ENCODE measurements at places on chromosomes 12 and 14.

DNA sequence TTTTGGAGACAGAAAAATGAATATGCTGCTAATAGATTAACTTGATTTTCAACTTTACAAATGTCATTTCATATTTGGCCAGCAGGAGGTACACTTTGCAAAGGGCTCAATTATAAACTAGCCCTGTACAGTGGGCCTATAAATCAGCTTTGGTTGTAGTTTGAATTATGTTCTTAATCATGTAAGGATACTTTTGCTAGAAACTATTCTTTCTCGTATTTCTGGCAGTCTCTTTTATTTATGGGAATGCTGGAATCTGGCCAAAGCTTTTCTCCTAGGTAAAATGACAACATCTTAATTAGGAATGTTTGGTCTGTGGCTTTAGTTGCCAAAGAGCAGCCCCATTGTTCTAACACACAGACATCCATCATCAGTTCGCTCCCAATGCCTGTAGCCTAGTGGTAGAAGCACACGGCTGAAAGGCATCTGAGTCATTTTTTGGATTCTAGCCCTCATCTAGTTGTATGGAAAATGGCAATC is 1322.3 kb upstream of the SEL1L start:
- DNase-seq: no peak

DNA sequence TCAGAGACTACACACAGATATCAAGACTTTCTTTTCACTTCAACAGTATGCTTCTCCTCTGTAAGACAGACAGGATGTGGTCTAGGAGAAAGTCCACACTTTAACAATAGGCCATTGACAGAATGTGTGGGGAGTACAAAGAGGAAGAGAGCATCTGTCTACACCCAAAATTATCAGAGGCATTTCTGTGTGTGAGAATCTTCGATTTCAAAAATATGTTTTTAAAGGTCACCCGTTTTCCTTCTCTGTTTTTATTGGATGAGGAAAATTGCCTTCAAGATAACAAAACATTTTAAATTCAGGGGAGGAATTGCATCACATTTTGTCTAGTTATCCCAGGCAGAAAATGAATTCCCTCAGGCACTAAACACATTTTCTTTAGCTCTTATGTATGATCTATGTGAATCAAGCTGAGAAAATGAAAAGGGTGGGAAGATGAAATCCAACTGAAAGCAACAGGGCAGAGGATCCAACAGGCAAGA is 16.4 kb downstream of the NAV3 start:
- no peak for DNase-seq

- no peak for DNase-seq
Measured at GRCh38 chr14:98014851-98015615, 1217.9 kb downstream of the VRK1 start.

GRCh38 chr12:24719293-24719721 is 229.6 kb downstream of the BCAT1 start:
- DNase-seq: no peak

- peak; percentile 46 for DNase-seq
Measured at GRCh38 chr14:95265106-95266094, 54.3 kb downstream of the CLMN start.

- DNase-seq: no peak
Measured at GRCh38 chr14:103762541-103762940, 46.9 kb downstream of the ZFYVE21 start.

GRCh38 chr12:131565267-131566015 is 145.4 kb upstream of the SFSWAP start:
- no peak for DNase-seq

DNA sequence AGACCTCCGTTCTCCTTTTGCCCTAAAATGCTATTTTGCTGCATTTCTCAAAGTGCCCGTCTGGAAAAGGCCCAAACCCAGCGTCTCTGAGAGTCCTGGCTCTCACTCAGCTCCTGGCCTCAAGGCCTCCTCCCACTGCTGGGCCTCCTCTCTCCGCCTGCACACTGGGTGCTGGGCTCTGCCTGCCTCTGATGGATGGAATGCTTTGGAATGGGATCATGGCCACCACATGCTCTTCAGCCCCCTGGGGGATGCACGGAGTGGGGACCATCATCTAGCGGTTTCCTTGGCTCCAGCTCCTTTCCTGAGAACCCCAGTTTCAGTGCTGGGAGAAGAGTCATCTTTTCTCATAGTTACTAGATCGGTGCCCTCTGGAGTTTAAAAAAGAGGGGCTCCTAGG is 65.2 kb downstream of the KDM2B start:
- no peak for DNase-seq

DNA sequence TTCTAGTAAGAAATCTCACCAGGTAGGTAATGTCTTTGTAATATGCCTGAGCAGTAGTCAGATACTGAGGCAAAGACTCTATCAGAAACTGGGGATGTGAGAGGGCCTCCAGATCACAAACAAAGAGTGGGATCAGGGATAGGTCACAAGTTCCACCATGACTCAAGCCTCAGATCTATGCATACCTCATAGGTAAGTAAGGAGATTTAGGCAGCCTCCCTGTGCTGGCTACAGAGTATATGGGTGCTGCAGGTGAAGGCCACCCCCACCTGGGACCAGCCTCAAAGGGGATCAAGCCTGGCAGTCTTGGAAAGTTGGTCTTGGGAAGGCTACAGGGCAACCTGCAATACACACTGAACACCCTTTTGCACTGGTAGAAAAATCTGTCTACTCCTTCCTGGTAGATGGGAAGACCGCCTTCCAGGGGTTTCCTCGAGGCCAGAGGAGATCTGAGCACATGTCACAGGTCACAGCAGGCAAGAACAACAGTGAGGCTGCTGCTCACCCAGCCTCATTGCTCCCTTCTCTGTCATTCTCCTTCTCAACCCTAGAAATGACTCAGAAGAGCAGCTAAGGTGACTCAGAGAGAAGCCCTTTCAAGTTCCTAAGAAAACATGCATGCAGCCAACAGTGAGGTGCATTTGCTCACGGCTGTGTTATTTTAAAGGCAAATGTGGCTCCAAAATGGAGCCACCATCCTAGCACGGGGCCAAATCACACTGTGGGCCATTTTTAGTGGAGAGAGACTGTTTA is 143.4 kb upstream of the CDKN3 start:
- DNase-seq: no peak

DNA sequence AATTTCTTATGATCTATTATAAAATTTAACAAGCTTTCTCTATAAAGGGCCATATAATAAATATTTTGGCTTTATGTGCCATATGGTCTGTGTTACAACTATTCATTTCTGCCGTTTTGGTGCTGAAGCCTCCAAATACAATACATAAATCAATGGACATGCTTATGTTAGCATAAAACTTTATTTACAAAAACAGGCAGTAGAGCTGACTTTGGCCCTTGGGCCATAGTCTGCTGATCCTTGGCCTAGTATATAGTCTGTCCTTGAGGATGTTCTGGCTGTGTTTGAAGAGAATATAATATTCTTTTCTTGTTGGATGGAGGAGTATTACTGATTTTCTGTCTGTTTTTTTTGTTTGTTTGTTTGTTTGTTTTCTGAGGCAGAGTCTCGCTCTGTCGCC is 81.6 kb downstream of the SPATS2 start:
- DNase-seq: no peak

DNA sequence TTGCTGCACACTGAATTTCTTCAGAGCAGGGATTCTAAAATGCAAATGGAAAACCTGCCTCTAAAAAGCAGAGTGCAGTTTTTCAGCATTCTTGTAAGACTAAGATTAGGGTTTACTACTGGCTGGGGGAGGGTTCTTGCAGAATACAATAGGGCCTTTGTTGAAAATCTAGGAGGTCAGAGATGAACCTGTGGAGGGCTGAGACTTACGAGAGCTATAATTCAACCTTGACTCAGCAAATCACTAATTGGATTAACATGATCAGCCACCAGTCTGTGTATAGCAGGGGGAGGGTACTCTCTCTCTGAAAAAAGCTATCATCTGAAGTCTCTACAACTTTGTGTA is 92.6 kb upstream of the HIF1A start:
- no peak for DNase-seq

DNA sequence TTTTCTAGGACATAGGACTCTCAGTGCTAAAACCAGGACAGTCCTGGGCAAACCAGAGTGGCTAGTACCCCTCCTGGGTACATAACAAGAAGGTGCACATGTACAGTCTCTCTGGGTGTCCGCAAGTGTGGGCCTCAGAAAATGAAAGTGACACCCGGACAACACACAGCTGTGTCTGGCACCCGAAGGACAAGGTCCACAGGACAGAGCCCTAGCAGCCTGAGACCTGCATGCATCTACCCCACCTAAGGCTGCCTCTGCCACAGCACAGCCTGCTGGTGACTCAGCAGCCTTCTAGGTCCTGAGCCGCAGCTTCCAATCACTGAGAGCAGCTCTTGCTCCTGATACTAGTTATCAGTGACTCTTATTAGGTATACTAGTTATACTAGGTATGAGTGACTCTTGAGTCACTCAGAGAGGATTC is 784.1 kb upstream of the TBX3 start:
- DNase-seq: no peak

- DNase-seq: no peak
Measured at GRCh38 chr14:20294636-20295035, 11.1 kb downstream of the TTC5 start.

GRCh38 chr12:98465950-98466602 is 49.3 kb upstream of the TMPO start:
- DNase-seq: no peak

GRCh38 chr12:77855548-77855947 is 24.9 kb downstream of the NAV3 start:
- DNase-seq: no peak

GRCh38 chr12:126534495-126534894 is 1469.3 kb downstream of the AACS start:
- DNase-seq: no peak

DNA sequence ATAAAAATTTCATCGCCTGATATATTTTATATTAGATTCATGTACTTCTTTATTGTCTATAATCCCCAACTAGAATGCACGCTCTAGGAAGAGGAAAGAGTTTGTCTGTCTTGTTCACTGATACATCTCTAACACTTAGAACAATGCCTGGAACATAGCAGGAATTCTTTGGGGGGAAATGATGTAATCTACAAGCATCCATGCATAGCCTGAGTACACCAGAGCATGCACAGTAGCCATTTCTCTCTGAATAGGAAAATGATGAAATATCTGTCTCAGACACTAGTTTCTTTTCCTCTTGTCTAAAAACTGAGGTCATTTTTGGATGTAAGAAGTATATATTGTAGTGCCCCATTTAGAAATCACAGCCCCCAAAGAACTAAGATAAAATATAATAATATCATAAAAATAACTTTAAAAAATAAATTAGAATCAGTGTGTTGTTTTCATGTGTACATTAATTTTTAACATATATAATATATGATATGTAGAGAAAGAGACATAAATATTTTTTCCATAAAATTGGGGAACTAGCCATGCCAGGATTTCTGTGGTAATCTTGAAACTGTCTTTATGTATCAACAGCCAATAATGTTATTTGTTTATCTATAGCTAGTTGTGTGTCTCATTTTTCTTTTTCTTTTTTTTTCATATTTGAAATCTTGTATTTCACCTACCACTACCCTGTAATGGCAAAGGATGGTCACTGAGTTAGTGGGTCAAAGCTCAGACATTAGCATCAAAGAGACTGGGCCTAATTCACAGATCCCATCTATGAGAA is 155.6 kb upstream of the TMCC3 start:
- DNase-seq: no peak

DNA sequence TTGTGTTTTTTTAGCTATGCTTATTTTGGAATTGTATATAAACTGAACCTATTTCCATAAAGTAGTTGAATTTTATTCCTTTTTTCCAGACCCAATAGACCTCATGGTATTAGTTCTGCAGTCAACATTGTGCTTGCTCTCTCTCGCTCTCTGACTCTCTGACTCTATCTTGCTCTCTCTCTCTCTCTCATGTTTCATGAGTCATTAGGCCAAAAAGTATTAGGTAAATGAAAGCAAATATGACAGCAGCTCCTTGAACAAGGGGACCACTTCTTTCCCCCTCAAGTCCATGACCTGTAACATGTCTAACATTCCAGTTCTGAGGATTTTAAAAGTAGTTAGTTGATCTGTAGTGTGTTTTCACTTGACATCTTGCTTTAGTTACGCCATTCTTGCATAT is 14.0 kb upstream of the C12orf71 start:
- no peak for DNase-seq

DNA sequence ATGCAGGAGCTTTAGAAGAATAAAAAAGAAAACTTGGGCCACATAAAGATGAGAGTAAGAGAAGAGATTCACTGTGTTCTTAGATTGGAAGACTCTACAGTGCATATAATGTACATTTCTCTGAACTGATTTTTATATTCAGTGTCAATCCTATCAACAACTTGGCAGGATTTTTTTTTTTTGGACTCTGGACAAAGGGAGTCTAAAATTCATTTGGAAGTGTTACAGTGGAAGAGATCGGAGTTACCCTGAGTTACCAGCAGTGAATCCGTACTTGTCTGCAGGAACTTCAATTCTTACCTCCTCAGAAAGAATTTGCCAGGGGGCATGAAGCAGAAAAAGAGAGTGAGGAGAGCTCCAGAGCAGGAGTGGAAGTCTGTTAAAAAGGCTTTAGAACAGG is 24.0 kb downstream of the SERPINA11 start:
- DNase-seq: no peak

DNA sequence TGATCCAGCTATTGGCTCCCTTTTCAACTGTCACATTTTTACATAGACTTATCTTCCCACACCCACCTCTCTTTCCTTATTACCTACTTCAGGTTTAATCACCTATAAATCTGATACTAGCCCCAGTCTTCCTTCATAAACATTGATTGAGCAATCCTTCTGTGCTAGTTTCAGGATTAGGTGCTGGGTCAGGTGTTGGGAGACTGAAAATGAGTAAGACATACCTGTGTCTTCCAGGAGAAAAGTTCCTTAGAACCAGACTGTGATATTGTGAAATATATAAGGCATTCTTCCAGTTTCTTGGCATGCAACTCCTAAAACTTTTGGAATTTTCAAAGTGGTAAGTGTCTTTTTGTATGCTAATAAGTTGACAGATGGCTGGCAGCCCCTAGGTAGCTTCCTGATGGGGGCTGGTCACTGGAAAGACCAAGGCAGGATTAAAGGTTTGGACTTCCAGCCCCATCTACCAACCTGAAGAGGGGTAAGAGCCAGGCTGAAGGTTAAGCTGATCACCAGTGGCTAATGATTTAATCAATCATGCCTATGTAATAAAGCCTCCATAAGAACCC is 4.6 kb downstream of the ANO6 start:
- no peak for DNase-seq

DNA sequence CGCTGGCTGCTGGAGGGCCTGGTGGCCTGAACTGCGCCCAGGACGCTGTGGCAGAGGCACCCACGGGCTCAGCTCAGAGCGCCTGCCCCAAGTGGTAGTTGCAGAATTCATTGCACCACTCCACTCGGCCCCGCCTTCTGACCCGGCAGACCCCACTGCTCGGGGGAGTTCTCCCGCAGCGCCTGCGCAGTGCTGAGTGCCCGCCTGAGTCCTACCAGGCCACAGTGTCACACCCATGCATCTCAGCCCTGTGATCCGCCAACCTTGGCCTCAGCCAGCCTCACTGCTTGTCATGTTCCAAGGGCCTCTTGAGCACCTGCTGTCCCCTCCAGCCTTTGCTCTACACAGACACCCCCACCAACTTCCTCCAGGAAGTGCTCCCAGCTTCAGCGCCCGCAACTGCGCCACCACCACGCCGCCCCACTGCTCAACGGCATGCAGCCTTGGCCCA is 12.2 kb downstream of the DEGS2 start:
- no peak for DNase-seq

GRCh38 chr14:69087061-69087461 is 65.9 kb downstream of the DCAF5 start:
- no peak for DNase-seq

GRCh38 chr12:120091371-120092090 is 25.0 kb downstream of the RAB35 start:
- DNase-seq: no peak

- no peak for DNase-seq
Measured at GRCh38 chr14:88228522-88229236, 94.4 kb downstream of the KCNK10 start.

GRCh38 chr12:130126023-130126432 is 36.2 kb upstream of the FZD10 start:
- no peak for DNase-seq

Data from NCI-H1436 treated with DMSO at 0.1 percent for 48 hours (cell line).